ENCODE measurements at places on chromosomes 12 and 14. TPM values are rescaled to one million over a fixed set of nuclear protein-coding genes. Genes with fewer than 3 reads are reported as not detected.

The EML5 gene
- 15.3 TPM for total RNA-seq

DNA sequence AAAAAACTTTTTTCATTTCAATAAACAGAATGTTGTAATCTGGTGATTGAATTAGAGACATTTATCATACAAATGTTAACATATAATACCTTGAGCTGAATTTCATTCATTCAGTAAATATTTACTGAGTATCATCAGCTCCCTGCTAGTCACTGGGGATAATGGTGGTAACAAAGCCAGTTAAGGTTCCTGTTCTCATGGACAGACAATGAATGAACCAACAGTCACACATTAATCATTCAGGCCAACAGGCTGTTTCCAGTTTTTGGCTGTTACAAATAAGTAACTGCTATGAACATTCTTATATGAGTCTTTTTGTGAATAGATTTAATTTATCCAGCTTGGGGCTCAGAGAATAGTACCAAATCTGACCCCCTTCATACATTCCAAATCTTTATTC is 13.5 kb downstream of the EXD2 start:
- H3K36me3 ChIP-seq: no peaks in the 10 kb centered on the region
- H3K27me3 ChIP-seq: no peaks in the 10 kb centered on the region

The GPD1 gene
- 3.5 TPM for total RNA-seq

The CBLN3 gene
- 15.7 TPM for total RNA-seq
